Stimulated activated CD4-positive, alpha-beta T cell treated with anti-CD3 and anti-CD28 coated beads, Interleukin-2, amount 100 ng/mL, for 48 hours (primary cell): ENCODE measurements at places on chromosomes 7 and 10.

DNA sequence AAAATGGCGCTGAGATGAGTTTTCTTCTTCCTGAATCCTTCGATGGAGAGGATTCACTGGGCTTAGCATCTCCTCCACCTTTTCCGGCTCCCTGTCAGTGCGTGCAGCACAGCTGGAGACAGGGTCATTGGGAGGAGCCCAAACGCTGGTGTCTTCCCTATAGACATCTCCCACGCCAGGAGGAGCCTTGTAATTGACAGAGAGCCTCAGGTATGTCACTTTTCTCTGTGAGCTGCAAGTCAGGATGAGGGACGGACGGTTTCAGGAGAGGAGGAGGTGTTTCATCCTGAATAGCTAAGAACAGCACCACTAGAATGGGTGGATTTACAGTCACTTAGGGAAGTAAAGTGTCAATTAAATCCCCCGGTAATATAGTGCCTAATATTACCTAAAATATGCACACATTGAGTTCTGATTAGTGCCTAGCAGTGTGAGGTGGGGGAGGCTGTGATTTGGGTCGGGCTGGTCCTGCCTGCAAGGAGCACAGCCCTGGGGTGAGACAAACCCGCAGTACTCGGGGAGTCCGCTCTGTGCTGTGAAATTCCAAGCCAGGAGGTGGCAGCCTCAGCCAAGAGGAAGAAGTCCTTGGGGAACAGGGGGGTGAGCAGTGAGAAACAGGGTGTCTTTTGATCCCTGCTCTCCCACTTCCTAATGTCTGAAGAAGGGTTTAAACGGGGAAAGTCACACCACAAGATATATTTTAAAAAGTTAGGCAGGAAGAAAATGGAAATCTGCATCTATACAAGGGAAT, 28.2 kb downstream of the IL15RA start:
- DNase-seq: peak; percentile 23

DNA sequence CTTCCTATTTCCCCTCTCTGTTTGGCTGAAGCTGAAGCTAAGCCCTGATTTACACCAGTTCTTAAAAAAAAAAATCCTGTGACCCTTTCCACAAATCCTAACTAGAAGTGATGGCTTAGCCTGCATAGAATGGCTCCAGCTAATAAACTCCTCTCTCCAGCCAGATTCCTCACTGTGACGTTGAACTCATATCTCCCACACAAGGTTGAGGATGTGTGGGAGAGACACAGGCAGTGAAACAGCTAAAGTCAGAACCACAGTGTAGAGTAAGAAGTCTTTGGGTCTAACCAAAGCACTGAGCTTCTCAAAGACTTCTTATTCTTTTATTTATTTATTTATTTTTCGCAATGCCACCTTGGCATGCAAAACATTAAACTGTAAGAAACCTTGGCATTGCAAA, 268.3 kb downstream of the SNX13 start:
- DNase-seq: no peak

GRCh38 chr10:1737222-1738061, at the start of gene ADARB2:
Gene ADARB2, minus strand, starts transcription at chr10:1737525.
- DNase-seq: no peak

GRCh38 chr7:76209310-76209709, 7.6 kb downstream of the SRRM3 start:
- DNase-seq: no peak

GRCh38 chr10:129740532-129741279, 223.4 kb downstream of the EBF3 start:
- DNase-seq: no peak

DNA sequence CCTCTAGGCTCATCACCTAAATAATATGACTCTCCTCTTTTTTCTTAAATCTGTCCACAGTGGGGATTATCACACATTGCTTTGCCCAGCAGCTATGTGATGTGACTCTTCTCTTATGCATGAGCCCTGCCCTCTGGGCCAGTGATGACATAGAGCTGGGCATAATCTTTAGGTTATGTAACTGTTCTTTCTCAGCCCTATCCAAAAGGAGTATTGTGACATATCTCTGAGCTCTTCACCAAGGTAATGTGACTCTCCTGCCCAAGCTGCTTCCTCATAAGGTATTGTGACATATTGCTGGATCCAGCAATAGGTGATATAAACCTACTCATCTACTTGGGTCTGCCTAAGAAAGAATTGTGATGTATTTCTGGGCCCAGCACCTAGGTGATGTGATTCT, 37.7 kb upstream of the ZNF107 start:
- DNase-seq: no peak

DNA sequence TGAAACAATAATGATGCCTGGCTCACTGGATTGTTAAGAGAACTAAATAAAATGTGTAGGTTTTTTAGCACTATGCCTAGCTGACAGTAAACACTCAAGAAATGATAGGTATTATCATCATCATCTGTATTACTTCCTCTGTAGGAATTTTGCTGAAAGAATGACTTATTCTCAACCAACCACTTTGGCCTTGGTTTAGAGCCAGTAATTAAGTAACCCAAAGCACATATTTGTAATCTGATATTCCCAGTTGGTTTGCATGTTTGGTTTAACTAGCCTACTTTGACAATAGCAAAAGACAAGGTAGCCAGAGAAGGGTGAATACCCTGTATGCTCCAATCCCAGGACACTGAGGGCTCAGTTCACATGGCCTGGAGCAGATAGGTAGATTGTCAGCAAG, 34.4 kb downstream of the BCAP29 start:
- no peak for DNase-seq

DNA sequence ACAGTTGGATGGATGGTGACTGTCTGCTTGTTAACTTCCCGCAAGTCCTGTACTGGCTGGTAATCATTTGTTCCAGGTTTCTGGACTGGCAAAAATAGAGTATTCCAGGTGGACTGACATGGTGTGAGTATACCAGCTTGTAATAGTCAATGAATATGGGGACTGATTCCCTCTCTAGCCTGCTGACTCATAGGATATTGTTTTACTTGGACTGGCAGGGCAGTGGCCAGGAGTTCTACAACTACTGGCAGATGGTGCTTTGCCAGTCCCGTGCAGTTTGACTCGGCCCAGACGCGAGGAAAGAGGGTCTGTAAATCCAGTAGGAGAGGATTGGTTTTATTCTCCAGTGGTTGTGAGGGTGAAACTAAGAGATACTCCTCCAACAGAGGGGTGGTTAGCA, 78.0 kb downstream of the PRR15 start:
- no peak for DNase-seq

- no peak for DNase-seq
These were observed 194.3 kb upstream of the IGFBP3 start for GRCh38 chr7:46115410-46115809.

- DNase-seq: no peak
These were observed 18.6 kb downstream of the PPP1R3C start for GRCh38 chr10:91614225-91614624.

DNA sequence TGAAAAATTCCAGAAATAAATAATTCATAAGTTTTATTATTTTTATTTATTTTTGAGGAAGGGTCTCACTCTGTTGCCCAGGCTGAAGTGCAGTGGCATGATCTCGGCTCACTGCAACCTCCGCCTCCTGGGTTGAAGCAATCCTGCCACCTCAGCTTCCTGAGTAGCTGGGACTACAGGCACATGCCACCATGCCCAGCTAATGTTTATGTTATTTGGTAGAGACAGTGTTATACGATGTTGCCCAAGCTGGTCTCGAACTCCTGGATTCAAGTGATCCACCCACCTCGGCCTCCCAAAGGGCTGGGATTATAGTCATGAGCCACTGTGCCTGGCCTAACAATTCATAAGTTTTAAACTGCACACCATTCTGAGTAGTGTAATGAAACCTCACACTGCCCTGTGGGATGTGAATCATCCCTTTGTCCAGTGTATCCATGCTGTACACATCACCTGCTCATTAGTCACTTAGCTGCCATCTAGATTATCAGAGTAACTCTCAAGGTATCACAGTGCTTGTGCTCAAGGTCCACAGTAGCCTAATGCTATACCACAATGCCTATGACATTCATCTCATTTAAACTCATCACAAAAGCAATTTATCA, 17.9 kb downstream of the RTKN2 start:
- DNase-seq: no peak
